Dermis microvascular lymphatic vessel endothelial cell (primary cell): ENCODE measurements at places on chromosomes 1 and 21. TPM values are rescaled to one million over a fixed set of nuclear protein-coding genes. Genes with fewer than 3 reads are reported as not detected.

The CTSS gene
- total RNA-seq = 27.9 and 51.7 TPM in 2 replicates

The PDZK1IP1 gene
- 0.13 TPM in 2 replicates for total RNA-seq

The OR2T2 gene
- total RNA-seq = not detected in 2 replicates

The PKNOX1 gene
- 7.8 and 9.6 TPM in 2 replicates for total RNA-seq

The RIMS3 gene
- total RNA-seq = 0.38 and 0.39 TPM in 2 replicates

The CATSPER4 gene
- not detected in 2 replicates for total RNA-seq

The TSPAN1 gene
- total RNA-seq = 0.13 TPM in 1 of 2 replicates, not detected in the other

The MRAP gene
- not detected in 2 replicates for total RNA-seq

The C1orf141 gene
- total RNA-seq = not detected in 2 replicates

The PRAMEF10 gene
- not detected in 2 replicates for total RNA-seq

The EPHA10 gene
- total RNA-seq = under 0.01 TPM in 2 replicates
